ENCODE measurements at places on chromosomes 2 and 18.

DNA sequence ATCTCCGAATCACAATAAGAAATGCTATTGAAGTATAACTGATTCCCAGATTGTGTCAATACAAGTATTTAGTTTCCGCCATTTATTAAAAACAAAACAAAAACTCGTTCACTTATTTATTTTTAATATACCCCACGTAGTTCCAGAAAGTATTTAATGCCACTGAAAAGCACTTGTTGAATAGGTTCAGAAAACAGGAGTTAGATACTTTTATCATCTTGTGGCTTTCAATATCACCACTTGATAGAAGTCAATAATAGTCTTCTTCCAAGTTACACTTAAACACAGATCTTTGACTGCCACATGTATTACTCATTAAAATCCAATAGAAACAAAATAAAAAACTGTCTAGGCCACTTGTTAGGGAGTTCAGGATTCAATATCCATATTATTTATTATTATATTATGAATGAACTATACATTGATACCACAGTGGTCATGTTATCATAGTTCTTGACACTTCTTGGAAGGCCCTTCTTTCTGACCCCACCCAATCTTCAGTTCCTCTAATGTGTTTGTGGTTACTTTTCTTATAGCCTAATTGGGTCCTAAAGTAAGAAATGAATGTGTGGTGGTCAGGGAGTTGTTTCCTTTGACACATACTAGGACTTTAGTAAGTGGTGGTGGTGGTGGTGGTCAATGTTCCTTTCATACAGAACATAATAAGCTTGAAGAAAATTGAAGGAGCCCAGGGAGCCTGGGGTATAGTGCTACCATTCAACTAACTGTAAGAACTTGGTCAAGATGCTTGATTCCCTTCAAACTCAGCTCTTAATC lies 221.3 kb upstream of the ITGA4 start:
- no peak for DNase-seq

GRCh38 chr2:234158812-234159211 lies 108.3 kb downstream of the SPP2 start:
- no peak for DNase-seq

DNA sequence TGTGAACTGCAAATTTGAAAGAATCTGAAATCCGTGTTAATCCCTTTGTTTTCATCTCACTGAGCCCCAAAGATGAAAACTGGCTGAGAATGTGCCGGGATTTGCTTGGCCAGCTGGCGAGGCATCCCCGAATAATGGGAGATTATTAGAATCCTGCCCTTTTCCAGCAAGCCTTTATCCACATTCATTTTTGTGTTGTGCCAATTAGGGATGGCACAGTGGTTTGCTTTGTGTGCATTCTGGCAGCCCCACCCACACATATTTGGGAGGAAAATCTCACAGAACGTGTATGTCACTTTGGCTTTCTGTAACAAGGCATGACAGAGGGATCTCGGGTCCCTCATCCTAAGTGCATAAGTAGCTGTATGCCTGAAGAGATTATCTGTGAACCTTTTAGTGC lies 405.8 kb upstream of the FAM98A start:
- DNase-seq = no peak

DNA sequence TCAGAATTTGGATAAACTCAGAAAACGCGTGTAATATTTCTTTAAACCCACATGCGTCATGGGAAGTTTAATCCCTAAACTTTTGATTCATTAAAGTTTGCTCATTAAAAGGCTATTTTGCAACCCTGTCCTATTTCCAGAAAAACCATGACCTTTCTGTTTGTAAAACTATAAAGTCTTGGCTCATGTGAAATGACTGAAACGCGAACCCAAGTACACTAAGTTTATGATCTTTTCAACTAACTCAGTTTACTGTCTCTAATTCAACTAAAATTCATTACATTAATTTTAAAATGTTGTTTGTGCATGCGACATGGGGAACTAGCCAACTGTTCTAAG lies 3.9 kb upstream of the RPL31 start:
- DNase-seq = no peak

GRCh38 chr2:45672138-45672537 lies 20.7 kb downstream of the PRKCE start:
- DNase-seq = no peak

DNA sequence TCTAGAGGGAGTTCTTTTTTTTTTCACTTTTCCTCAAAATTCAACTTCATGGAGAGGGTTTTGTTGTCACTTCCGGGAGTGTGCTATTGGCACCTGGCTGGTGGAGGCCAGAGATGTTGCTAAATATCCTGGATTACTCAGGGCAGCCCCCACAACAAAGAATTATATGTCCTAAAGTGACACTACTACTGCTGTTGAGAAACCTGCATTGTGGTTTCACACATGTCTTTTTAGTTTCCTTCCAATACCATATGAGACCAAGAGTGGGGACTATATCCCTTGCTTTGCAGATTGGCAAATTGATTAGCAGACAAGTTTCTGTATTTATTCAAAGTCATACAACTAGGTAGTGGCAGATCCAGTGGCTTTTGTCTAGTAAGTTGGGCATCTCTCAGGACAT lies 826.8 kb downstream of the TRIB2 start:
- no peak for DNase-seq

DNA sequence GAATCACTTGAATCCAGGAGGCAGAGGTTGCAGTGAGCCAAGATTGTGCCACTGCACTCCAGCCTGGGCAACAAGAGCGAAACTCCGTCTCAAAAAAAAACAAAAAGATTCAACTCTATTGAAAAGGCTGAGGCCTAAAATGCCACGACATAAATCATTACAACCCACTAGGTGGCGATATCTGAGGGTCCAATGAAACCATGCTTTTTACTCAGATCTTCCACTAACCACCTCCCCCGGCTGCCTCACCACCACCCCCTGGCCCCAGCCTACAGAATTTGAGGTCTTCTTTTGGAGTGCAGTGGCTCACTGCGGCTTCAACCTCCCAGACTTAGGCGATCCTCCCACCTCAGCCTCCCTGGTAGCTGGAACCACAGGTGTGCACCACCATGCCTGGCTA lies 57.5 kb downstream of the AP1S3 start:
- peak; percentile 45 for DNase-seq

- DNase-seq = no peak
Measured at GRCh38 chr18:59308938-59309260, 9.6 kb downstream of the CPLX4 start.

DNA sequence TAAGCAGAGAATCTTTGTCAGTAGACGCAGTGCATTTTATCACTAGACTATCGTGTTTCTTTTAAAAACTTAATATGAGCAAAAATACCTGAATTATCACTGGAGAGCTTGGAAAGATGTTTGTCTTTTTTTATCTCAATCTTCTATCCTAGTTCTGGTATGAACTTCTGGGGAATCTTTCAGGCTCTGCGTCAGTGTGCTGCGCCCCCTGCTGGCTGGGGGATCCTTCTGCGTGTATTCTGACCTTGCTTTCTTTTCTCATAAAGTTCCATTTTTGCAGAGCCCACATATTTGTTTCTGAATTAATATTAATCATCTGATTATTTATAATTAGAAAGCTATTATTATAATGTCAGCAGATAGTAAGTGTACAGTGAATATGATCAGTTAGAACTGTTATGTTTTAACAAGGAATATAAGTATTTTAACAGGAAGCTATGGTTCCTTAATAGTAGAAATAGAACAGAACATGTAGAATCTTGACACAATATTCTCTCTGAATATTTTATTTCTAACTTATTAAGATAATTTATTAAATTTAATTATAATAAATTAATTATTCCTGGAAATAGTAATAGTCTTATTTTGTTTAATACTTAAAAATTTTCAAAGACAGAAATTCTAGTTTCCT lies 945.0 kb upstream of the CRIM1 start:
- DNase-seq = peak; percentile 5

- DNase-seq = no peak
Measured at GRCh38 chr2:237878-238277, 26.0 kb downstream of the SH3YL1 start.

DNA sequence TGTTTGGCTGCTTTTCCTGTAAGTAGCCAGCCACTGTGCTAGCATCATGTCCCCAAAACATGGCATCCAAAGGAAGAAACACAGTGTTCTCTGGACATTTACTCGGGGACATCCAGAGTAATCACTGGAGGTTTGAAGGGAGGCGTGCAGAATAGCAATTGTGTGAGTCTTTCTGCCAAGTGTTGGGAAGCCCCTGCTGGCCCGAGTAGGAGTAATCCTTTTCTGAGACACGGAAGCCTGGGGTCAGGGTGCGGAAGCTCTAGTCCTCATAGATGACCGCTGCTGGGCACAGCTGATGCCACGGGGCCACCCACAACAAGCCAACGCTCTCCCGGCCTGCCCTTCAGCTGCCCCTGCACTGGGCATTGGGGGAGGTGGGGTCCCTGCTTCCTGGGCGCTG lies 24.8 kb upstream of the HDAC4 start:
- DNase-seq = no peak

- DNase-seq = no peak
Measured at GRCh38 chr2:62404913-62405312, 101.1 kb downstream of the TMEM17 start.

GRCh38 chr2:27723372-27724144 lies 48.0 kb upstream of the MRPL33 start:
- peak; percentile 39 for DNase-seq

- DNase-seq = no peak
Measured at GRCh38 chr2:229780856-229781773, 66.8 kb upstream of the DNER start.

DNA sequence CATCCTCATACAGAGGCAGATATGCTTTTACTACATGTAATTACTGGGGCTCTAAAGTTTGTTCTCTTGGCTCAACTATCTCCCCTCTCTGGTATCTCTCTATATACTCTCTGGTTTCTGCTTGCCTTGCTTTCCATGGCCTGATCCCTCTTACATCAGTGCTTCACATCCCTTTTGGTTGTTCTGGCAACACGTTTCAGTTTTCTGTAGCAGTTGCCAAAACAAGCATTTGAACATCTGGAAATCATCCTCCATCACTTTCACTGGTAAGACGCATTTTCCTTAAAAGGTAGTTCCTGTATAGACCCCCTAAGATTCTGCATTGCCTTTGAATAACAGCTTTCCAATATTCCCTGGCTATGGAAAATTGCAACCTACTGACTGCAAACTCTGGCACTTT lies 25.9 kb downstream of the COL5A2 start:
- no peak for DNase-seq

- DNase-seq = no peak
Measured at GRCh38 chr2:204039298-204039838, 102.8 kb downstream of the ICOS start.

Data from activated CD4-positive, alpha-beta T cell treated with anti-CD3 and anti-CD28 coated beads for 4 hours (primary cell).